ENCODE measurements at places on chromosomes 16 and 17.

DNA sequence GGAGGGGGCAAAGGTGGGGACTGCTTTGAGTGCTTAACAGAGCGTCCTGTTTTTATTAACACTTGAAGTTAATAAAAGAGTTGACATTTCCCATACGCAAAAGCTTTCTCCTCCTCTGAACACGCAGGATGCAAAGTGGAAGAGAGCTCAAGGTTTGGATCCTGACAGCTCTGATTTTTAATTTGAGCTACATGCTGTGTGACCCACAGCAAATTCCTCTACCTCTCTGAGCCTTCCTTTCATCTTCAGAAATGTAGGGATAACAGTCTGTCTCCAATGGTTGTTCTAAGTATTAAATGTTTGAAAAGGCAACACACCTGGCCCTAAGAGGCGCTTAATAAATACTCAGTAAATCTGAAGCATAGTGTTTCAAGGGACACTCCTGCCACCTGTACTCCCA, 93.0 kb downstream of the CDYL2 start:
- DNase-seq: no peak

DNA sequence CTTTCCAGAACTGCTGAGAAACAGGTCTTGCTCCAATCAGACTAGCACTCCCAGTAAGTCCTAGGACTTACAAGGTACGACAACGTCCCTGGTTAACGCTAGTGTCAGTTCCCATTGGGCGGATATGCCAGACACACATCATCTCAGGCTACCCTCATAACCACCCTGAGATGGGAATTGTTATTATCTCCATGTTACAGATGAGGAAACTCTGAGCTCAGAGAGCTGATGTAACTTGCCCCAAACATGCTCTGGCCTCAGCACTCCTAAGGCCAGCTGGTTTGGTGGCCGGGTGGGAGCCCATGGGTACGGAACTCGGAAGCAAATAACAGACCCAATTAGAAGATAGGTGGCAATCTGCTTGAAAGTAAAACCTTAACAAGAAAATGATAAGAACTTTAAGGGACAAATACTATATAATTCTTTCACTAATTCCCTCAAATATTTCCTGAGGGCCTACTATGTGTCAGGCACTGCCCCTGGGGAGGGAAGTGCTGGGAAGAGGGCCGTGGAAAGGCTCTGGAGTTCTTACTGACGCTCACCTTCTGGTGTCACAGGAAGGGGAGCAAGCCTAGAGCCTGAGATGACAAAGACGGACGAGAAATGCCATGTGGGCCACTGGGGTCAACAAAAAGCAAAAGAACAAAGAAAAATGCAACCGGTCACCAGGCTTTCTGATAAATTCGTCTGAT, 6.9 kb downstream of the CREBBP start:
- DNase-seq: no peak

GRCh38 chr17:64185101-64185500, 55.2 kb upstream of the ERN1 start:
- DNase-seq: peak; percentile 44

DNA sequence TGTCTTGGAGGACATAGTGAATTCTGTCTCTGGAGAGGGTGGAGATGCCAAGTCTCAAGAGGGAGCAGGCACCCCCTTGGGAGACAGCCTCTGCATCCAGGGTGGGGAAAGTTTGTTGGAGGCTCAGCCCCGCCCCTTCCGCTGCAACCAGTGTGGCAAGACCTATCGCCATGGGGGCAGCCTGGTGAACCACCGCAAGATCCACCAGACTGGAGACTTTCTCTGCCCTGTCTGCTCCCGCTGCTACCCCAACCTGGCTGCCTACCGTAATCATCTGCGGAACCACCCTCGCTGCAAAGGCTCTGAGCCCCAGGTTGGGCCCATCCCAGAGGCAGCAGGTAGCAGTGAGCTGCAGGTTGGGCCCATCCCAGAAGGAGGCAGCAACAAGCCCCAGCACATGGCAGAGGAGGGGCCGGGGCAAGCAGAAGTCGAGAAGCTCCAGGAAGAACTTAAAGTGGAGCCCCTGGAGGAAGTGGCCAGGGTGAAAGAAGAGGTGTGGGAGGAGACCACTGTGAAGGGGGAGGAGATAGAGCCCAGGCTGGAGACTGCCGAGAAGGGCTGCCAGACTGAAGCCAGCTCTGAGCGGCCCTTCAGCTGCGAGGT, 5.2 kb downstream of the ZNF646 start:
- DNase-seq: peak; percentile 44

DNA sequence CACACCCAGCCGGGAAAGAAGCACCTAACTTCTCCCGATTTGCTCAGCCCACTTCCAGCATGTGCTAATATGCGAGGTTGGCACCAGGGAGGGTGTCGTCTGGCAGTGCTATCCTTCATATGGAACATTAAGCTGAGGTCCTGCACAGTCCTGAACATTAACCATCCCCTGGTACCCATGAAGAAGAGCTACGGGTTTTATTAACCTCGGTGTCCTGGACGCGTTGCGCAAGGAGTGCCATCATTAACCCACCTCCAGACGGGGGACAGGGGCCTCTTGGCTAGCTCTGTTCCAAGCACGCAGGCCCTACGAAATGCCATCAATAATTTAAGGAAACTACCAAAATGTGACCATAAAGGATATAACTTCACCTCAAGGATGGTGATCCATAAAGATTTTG, 193.5 kb downstream of the MAF start:
- no peak for DNase-seq

GRCh38 chr17:34616148-34616547, 36.8 kb downstream of the TMEM132E start:
- DNase-seq: no peak

GRCh38 chr17:14605267-14605599, 304.4 kb downstream of the HS3ST3B1 start:
- peak; percentile 91 for DNase-seq

DNA sequence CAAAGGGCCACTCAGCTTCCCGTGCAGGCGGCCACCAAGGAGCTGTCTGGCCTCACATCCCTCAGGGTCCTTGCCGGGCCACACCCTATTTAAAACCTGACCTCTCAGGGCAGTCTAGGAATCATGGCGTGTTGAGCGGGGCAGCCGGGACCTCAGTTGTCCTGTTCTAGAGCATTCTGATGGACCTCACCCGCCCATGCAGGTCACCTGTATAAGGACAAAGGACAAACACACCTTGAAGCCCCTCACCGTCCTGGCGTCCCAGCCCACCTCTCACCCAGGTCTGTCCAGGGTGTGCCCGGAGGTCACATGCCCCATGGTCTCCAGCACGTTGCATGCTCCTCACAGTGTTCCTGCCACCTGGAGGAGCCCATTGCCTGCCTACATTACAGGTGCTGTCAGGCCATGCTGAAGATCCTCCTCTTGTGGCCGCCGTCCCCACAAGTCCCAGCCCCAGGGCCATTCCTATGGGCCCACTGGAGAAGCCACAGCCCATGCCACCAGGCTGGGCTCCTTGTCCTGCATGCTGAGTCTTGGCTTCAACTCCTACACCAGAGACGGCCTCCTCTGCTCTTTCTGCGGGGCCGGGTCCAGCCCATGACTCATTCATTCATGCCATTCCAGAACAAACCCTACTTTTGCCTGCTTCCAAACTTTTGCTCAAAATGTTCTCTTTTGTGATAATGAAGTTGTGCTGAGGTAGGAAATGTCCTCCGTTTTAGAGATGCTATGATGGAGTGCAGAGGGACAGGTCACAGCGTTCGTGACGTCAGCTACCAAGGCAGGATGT, 46.3 kb downstream of the PEMT start:
- DNase-seq: no peak

DNA sequence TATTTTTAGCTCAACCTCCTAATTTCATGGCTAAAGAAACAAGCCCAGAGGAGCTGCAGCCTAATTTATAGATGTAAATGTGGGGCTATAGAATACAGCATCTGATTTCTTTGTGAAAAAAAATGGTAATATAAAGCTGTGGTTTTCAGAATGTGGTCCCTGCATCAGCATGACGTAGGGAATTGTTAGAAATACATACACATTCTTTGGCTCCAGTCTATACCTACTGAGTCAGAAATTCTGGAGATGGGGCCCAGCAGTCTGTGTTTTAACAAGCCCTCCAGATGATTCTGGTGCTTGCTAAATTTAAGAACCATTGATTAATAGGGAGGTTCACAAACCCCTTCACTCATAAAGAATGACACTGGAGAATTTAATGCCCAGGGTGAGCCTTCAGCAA, 18.1 kb upstream of the MYH8 start:
- no peak for DNase-seq

GRCh38 chr16:86494565-86495356, 15.6 kb upstream of the FOXF1 start:
- DNase-seq: no peak

- DNase-seq: no peak
These were observed 86.2 kb upstream of the ZNF469 start for GRCh38 chr16:88296437-88297177.

- DNase-seq: no peak
These were observed 54.4 kb downstream of the MPRIP start for GRCh38 chr17:17096438-17097178.

- no peak for DNase-seq
These were observed 1793.0 kb downstream of the TP53TG3F start for GRCh38 chr16:35252356-35252936.

DNA sequence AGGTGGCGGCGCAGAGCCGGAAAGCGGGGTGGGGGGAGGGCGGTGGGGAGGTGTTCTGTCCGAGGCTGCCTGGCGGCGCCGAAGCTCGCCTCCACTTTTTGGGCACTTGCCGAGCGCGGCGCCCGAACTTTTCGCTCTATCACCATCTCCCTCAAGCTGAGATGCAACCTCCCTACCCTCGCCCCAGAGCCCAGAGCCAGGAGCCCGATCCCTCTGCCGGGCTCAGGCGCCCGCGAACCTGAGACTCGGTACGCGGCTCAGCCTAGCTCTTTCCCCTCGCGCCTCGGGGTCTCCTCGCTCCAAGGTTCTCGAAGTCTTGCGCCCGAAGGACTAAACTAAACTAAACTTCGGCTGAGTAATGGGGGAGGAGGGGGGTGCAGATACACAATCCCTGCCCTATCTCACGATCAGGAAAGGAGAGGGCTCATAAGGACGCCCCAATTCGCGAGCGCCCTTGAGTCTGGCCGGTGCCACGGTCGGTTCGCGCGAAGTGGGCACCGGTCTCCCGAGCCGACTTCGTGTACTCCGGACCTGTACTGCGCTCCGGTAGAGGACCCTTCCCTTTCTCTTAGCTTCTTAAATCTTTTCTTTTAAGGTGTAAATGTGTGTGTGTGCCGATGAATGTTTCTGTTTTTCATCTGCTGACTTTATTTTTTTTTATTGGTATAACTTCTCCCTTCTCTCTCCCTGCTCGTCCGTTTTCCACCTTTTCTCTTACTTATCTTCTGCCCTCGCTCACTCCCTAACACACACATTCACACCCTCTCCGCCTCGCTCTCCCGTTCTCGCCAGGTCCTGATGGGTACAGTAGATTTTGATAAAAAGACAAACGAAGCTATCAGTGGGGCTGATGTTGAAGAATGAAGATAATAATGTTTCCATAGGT, 1.9 kb upstream of the SALL1 start:
- DNase-seq: no peak

Data from inflammatory macrophage (primary cell).